Stimulated activated CD4-positive, alpha-beta T cell treated with anti-CD3 and anti-CD28 coated beads, Interleukin-15, amount 100 ng/mL, for 48 hours (primary cell): ENCODE measurements at places on chromosomes 5 and 9.

DNA sequence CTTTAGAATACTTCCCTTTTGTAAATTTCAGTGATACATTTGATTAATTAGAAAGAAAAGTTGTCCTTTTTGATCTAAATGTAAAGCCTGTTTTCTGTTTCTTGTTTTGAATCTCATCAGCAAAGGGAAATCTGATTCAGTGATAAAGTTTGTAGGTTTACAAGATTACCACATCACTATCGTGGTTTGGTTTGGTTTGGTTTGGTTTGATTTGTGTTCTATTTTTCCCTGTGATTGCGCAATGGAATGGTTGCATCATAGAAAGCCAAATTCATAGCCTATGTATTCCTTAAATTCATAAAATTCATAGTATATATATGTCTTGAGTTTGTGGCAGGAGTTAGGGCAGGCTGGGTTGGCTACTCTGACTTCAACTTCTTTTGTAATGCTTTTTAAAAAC is 15.2 kb downstream of the SRFBP1 start:
- DNase-seq: no peak

GRCh38 chr5:134976841-134977240 is 9.1 kb downstream of the CATSPER3 start:
- DNase-seq: no peak

DNA sequence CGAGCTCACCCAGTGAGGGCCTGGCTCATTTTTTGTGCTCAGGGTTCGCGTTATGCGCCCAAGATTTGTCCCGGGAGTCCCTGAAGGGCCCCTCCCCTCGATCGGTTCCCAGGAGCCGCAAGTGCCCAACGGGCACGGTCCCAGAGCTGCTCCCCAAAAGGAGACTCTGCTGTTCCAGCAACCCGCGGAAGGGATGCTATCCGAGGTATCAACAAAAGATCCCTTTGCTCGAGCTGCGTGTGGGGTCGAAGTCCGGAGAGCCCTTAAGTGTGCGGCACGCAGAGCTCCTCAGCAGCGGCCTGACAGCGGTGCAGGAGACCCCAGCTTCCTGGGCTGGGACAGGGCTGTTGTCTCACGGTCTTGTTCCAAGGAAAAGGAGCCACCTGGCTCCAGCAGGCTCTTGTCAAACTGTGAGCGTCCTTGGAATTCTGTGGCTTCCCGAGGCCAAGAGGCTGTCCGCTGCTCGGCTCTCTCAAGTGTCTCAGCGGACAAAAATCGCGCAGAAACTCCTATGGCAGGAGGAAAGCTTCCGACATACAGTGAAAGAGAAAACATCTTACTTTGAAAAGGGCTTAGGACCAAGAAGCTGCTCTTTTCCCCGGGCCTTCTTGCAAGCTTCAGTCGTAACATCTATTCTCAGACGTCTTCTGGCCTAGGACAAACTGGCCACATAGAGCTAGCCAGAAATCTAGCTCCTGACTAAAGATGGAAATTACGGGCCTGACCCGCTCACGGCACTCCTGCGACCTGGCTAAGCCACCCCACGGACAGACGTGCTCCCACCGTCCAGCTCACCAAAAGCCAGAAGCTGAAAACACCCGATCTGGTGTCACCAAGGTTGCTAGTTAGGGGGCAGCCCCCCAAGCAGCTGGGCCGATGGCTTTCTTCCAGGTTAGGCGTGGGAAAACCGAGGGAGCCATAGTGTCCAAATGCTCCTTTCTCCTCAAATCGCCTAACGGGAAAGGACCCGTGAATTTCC is 2.6 kb upstream of the FOXB2 start:
- no peak for DNase-seq

GRCh38 chr9:93263334-93264229 is 79.6 kb downstream of the WNK2 start:
- DNase-seq: no peak

GRCh38 chr5:56698463-56699381 is 116.6 kb upstream of the MAP3K1 start:
- no peak for DNase-seq

DNA sequence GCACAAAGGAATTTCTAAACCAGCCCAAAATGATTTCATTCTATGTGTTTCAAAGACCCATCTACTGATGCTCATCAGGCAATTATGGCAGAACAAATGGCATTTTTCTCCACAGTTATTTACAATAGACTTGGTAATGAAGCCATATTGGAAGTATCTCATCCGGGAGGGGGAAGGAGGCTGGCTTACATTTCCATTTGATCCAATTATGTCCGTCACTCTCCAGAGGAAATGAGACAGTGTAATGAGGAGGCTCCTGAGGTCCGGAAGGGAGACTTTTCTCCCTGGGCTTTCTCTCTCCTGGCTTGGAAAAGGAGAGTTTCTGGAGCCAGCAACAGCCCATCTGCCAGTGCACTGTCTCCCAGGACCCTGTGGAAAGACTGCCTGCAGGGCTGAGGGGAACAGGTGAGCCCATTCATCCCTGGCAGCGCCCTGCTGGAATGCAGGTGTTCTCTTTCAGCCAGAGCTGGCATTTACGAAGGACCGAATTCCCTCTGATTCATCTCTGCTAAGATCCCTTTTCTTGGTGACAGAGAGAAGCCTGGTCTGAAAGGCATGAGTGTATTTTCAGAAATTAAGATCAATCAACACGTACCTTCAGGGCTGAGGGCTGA is 54.9 kb upstream of the SAP30L start:
- DNase-seq: no peak

DNA sequence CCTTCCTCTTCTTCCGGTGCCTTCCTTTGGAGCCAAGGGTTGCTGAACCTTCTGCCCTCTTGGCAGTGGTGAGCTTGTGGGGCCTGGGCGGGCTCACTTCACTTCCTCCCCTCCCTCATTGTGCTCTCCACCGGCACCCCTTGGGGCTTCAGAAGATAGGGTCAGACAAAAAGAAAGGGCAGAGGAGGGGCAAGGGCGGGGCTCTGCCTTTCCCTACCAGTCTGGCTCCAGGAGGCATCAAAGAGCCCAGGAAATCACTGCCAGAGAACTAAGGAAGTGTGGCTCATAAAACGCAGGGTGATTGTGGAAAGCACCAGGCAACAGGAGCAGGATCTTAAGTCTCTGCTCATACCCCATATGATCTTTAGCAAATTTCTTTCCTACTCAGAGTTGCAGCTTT is 34.8 kb downstream of the ACOT12 start:
- DNase-seq: no peak

GRCh38 chr9:129211686-129212085 is 33.6 kb upstream of the IER5L start:
- DNase-seq: no peak

GRCh38 chr9:94761481-94761880 is 35.0 kb downstream of the AOPEP start:
- no peak for DNase-seq

DNA sequence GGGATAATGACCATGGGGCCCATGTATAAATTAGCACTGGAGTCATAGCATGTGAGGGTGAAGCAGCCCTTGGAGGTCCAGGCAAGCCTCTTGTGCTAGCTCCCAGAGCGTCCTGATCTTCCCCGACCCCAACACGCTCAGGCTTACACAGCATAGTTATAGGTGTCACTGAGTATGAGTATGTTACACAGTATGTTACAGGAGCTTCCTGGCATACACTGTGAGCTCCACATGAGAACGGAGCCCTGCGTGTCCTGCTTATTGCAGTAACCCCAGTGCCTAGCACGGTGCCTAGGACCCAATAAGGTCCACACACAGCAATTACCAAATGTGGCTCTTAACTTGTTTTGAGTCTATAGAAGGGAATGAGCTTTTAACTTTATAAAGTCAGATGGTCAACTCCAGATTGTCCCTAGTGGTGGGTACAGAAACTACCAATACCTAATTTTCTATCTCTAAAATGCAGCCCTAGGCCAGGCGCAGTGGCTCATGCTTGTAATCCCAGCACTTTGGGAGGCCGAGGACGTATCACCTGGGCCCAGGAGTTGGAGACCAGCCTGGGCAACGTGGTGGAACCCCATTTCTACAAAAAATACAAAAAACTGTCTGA is 64.1 kb downstream of the PLAC8L1 start:
- DNase-seq: no peak

DNA sequence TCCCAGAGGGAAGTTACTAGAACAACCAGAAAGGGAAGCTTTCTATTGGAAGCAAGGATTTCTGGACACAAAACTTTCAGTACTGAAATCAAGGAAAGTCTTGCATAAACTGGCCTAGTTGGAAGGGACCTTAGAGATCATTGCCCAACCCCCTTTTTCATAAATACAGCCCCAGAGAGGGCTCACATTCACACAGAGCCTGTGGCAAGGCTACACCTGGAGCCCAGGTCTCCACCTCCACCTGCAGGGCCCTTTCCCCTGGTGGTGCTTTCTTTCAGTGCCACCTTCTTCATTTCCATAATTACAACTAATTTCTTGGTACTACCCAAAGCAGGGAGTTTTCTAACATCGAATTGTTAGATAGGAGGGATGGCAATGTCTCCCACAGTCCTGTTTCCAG is 85.7 kb downstream of the ADRB2 start:
- no peak for DNase-seq

DNA sequence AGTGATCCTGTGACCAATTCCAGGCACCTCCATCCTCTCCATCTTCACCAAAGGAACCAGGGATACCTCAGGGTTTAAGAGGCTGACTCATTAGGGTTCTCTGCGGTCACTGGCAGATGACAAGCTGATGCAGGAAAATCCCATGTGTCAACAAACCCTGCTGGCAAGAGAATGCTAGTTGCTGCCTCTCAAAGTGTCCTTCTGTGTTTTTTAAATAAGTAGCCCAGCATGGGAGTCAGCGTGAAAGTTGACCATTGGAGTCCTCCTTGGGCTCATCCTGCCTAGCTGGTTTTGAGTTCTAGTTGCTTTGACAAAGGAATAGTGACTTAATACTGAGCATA is 200.2 kb downstream of the SLIT3 start:
- DNase-seq: no peak

DNA sequence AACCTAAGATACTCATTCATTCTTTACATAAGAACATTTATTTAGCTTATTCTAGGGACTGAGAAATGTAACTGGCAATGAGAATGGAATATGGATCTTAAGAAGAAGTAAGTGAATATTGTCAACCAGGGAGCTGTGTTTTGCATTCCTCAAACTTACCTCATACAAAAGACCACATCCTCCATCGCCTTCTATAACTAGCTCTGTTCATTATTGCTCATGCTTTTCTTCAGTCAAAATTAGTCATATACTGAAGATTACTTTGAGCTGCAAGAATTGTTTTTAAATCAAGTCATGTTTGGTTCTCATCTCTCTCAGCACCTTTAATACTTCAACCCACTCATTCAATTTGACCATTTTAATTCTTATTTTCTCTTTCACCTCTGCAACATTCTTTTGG is 140.3 kb upstream of the RASA1 start:
- no peak for DNase-seq

- DNase-seq: no peak
These were observed 111.5 kb upstream of the CTSL start for GRCh38 chr9:87614397-87614796.

DNA sequence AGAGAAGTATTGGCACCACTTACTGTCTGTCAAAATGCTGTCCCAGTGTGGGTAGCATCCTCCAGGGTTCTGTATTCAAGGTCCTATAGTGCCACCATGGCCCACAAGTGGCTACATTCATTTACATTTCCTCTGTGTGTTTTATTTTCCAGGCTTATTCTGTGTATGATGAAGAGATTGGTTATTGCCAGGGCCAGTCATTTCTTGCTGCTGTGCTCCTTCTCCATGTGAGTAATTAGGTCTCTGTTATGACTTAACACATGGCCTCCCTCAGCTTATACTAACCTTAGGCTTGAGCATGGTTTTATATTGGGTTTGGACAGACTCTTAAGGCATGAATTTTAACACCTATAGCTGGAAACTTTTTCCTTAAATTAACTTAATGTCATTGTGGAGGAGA is 36.7 kb downstream of the GPR21 start:
- no peak for DNase-seq

DNA sequence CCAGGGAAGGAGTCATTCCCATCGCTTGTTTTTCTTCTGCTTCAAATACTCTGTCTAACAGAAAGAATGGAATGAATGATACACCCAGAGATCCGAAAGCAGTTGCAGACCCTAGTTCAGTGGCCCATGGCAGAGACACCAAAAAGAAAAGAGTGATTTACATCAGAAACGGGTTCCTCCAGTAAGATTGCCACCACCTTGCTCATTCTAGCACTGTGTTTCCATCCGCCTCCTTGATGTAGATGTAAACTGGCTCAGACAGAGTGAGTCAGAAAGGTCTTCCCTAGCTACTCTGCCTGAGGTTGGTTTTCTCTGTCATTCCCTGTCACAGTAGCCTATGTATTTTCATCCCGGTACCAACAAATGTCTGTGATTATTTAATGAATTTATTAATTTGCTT is 15.9 kb upstream of the CLINT1 start:
- no peak for DNase-seq

GRCh38 chr5:91379246-91379913 is 3.7 kb downstream of the ARRDC3 start:
- no peak for DNase-seq

DNA sequence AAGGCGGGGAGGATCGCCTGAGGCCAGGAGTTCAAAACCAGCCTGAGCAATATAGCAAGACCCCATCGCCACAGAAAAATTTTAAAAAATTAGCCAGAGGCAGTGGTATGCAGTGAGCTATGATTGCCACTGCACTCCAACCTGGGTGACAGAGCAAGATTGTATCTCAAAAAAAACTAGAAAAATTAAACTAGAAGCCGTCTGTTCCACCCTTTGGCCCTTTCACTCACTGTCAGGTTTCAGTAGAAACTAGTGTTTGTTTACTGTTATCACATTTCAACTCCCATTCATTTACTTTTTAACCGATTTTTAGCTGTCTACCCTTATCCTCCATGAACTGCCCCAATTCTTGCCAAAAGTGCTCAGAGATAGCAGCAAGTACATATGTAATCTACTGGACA is 8.3 kb downstream of the UGCG start:
- DNase-seq: no peak

GRCh38 chr5:127549551-127549950 is 32.1 kb downstream of the PRRC1 start:
- DNase-seq: no peak

DNA sequence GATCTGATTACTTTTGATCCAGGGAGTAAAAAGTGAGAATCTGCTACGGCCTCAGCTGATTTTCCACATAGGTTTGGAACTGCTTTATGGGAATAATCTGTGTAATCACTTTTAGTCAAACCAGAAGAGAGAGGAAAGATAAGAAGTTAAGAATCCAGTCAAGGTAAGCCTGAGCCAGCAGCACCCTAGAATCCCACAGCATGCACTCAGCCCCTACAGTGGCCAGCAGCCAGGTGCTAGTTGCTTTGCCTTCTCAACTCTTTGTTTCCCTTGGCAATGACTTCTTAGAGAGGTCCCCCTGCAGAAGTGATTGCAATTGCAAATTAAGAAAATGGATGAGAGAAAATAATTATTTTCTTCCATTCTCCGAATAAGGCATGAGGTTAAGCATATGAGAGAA is 59.7 kb upstream of the TMED7 start:
- no peak for DNase-seq

- peak; percentile 65 for DNase-seq
These were observed 17.9 kb upstream of the EGFL7 start for GRCh38 chr9:136644593-136645351.

- DNase-seq: no peak
These were observed 2054.2 kb downstream of the MAT2B start for GRCh38 chr5:165559645-165560044.

GRCh38 chr5:28208356-28208755 is 1170.0 kb upstream of the CDH9 start:
- no peak for DNase-seq
